ENCODE measurements at places on chromosomes 3 and 15.
A peak's percentile ranks its signal among the peaks of the same experiment; 100 is the strongest.

- DNase-seq: no peak
- no peaks in the 10 kb centered on the region for H3K36me3 ChIP-seq
- no peak overlapping the region for H3K4me3 ChIP-seq
- H3K4me1 ChIP-seq: no peaks in the 10 kb centered on the region
Measured at GRCh38 chr3:2092758-2093157, 5.9 kb upstream of the CNTN4 start.

DNA sequence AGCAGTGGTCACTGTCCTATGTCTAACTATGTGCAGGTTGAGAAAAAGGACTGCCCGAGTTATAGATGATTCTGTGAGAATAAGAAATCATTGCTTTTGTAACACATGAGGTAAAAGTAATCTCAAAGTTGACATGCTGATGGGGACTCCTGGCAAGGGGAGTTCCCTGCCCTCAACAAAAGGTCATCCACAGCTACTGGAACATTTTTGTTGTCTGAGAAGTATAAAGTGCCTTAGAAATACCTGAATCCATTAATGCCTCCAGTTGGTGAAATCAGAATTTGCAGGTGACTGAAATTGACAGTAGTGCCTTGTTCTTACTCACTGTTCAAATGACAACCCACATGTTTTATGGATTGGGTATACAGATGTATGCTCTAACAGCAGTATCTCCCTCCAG, 43.7 kb upstream of the RBM5 start:
- no peaks in the 10 kb centered on the region for H3K27me3 ChIP-seq
- H3K27ac ChIP-seq: no peak overlapping the region
- H3K36me3 ChIP-seq: no peaks in the 10 kb centered on the region
- H3K4me3 ChIP-seq: no peak overlapping the region
- no peaks in the 10 kb centered on the region for H3K4me1 ChIP-seq
- DNase-seq: no peak

- DNase-seq: no peak
- no peak overlapping the region for H3K4me3 ChIP-seq
- no peak overlapping the region for H3K27ac ChIP-seq
Measured at GRCh38 chr15:27574541-27575054, 524.5 kb downstream of the OCA2 start.

- DNase-seq: no peak
- no peak overlapping the region for H3K27ac ChIP-seq
- no peaks in the 10 kb centered on the region for H3K27me3 ChIP-seq
- no peaks in the 10 kb centered on the region for H3K4me1 ChIP-seq
- H3K36me3 ChIP-seq: no peaks in the 10 kb centered on the region
Measured at GRCh38 chr15:57567891-57568290, 23.8 kb upstream of the MYZAP start.

- DNase-seq: no peak
- H3K27me3 ChIP-seq: no peaks in the 10 kb centered on the region
- peak overlapping the region; percentile 10 for H3K27ac ChIP-seq
- no peak overlapping the region for H3K4me3 ChIP-seq
- H3K4me1 ChIP-seq: no peaks in the 10 kb centered on the region
Measured at GRCh38 chr3:134931045-134931785, 136.2 kb downstream of the EPHB1 start.

DNA sequence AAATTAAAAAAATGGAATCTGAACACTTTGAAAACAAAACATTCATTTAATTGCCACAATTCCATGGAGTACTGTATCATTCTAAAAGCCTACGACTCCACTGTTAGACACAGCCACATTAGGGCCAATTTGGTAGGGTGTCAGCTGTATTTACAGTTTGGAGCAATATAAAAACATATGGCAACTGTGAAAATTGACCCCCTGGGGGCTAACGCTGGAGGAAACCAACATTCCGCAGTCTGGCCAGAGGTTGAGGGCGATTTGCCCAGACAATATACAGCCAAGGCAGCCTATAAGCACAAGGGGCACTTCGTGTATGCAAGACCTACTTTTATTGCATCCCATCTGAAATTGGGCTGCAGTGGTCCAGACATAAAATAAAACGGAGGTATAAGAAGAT, 476.5 kb upstream of the WNT5A start:
- H3K27me3 ChIP-seq: no peaks in the 10 kb centered on the region
- no peaks in the 10 kb centered on the region for H3K36me3 ChIP-seq
- no peak overlapping the region for H3K27ac ChIP-seq
- no peak for DNase-seq
- no peak overlapping the region for H3K4me3 ChIP-seq
